ENCODE measurements at places on chromosomes 2 and 18.
A peak's percentile ranks its signal among the peaks of the same experiment; 100 is the strongest.

DNA sequence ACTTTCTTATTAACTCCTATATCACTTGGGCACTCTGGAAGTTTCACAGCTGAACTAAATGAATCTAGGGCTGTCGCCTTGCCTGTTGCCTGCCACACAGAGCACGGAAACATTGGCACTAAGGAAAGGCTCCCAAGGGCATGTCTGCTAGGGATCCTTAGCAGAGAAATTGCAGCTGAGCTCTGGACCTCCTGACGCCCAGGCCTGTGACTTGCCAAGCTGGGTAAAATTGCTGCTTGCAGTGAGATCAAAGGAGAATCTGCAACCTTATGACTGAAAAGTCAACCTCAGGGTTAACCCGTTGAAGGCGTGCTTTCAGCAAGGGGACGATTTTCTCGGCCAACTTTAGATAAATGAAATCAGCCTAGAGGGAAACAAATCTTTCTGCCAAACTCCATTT lies 189.8 kb downstream of the NCK2 start:
- no peak for DNase-seq

DNA sequence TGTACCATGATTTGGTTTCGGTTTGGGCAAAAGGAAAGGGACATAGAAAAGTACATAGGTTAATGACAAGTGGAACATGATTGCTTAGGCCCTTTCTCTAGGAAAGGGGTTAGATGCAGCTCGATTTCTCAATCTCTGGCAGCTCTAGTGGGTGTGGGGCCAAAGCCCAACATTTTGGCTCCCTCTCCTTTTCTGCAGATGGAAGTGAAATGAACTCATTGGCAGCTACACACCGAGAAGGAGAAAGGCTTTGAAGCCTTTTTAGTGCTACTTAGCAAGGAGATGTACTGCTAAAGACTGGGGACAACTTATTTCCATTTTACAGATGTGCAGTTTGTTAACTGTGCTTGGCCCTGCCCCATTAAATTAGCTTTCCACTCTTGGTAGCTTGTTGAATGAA lies 93.8 kb downstream of the LYPD6B start:
- no peak for DNase-seq

GRCh38 chr2:181995289-181995688 lies 9.6 kb downstream of the PPP1R1C start:
- DNase-seq, result no peak

GRCh38 chr18:13553449-13553848 lies 172.9 kb downstream of the FAM210A start:
- DNase-seq, result no peak

DNA sequence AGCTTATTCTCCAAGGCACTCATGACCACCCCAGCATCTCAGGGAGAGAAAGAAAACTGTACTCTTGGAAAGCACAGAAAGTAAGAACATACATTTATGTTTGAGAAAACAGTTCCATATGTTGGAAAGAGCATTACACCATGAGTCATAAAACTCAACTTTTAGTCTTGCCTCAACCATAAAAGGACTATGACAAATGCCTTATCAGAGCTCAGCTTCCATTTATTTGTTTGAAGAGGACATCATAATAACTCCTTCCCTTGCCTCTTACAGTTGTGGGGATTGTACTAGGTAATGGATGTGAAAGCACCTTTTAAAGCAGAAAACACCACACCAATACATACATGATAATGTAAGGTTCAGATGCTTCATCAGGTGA lies 370.8 kb downstream of the LNPK start:
- DNase-seq, result peak; percentile 38

DNA sequence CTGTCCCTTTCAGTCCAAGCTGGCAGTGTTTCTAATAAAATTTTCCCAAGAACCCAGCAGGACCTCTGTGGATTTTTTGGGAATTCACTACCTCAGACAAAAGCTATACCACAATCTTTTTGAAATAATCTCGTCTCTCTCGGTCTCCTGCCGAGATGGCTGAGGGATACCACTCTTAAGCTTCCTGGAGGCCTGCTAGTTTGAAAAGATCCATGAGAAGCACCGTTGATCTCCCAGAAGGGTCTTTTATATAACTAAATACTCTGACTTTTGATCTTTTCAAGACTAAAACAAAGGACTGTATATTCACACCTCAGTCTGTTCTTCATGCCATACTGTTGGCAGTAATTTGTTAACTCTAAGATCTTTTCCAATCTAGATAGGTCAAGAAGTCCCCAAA lies 141.7 kb downstream of the UPP2 start:
- DNase-seq, result no peak

DNA sequence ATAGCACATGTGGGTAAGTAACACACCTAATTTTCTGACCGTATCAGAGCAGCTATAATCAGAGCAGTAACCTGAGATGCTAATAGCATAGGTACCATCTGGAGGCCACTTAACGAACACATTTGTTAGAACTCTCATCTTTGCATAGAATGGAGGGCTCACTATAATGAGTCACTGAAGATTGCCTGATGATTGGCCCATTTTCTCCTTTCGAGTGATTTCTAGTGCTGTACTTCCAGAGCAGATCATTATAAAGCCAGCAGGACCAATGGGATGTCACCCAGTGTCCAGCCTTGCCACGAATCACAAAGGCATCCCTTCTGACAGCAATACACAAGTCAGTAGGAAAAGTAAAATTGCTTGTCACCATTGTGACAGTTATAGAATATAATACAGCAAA lies 81.7 kb upstream of the REV1 start:
- DNase-seq, result peak; percentile 35

GRCh38 chr2:229180658-229181057 lies 90.4 kb downstream of the PID1 start:
- DNase-seq, result no peak

- DNase-seq, result peak; percentile 75
These were observed 32.6 kb downstream of the MARCHF4 start for GRCh38 chr2:216339456-216340279.

DNA sequence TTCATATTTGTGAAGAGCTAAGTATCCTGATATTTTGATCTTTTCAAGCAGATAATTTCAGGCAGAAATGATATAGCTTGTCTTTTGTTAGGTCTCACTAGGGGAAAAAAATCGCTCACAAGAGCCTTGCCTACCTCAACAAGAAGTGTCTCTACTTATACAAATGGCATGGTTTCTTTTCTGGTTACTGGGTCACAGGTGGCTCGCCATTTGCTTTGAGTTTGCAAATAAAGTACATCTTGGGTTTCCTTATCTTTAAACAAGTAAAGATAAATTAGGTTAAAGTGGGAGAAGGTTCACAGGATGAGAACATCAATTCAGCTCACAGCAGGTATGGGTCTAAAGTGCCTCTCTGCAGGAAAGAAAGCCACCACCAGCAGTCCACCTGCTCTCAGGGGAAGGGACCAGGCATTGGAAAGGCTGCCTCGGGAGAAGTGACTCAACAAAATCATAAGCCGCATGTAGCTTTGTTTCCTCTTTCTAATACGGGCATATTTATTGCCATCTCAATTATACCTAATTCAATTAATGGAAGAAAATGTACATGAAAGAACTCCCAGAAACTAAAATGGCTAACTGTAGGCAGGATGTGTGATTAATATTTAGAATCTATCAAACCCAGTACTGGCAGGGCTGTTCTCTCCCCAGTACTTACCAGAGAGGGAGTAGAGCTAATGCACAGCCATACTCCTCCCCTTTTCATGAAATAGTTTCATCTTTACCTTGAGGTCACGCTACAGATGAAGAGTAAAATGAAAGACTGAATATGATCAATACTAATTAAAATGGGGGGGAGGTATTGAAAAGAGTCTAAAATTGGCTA lies 28.3 kb downstream of the CDC42EP3 start:
- no peak for DNase-seq

DNA sequence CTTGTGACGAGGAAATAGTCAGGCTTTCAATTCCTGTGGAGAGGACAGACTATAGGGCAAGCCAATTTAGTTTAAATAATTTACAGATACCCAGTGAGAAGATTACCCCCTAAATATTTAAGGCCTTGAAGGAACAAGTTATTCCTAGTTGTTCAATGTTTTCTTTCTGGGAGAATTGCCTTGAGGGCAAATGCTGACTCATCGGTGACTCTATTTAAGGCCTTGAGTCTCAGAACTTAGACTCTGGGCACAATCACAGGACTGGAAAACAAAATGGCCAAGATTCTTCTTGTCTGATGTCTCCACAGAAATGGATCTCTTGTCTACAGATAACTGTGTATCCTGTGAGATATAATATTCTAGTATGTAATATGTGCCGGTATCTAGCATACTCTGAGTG lies 467.1 kb downstream of the SUCLG1 start:
- DNase-seq, result no peak

- peak; percentile 78 for DNase-seq
These were observed 64.3 kb upstream of the CYP26B1 start for GRCh38 chr2:72211777-72212485.

DNA sequence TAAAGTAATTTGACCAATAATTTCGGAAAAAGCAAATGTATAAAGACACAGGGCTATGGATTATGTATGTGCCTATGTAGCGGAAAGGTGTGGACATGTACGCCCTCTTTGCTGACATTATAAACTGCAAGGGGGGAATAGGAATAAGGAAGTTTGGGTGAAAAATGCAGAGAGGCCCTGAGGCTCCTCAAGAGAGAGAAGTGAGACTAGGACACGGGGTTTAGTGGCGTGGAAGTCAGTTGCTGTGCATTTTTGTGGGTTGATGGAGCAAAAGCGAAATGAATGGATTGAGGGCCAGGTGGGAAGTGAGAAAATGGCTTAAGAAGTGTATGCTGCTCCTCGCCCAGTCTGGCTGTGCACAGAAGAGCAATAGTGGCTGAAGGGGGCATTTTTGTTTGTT lies 96.2 kb upstream of the B3GNT7 start:
- DNase-seq, result no peak

GRCh38 chr2:60475123-60475830 lies 78.2 kb downstream of the BCL11A start:
- DNase-seq, result no peak

DNA sequence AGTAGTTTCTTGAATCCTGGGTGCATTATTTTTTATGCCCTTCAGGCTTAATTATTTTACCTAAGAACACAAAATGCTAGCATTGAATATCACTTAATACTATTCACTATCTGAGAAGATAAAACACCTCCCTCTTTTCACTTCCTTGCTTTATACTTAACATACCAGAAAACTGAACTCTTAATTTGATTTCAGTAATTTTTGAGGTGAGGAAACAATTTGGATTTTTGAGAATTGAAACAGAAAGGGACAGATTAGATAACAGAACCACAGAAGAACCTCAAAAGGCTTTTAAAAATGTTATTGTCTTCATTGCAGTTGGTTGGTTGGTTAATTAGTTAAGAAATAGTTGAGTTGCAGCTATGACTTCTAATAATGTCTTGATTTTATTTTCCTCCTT lies 69.5 kb downstream of the GPD2 start:
- DNase-seq, result no peak

GRCh38 chr2:13858626-13859025 lies 773.9 kb upstream of the LRATD1 start:
- DNase-seq, result no peak

- peak; percentile 77 for DNase-seq
These were observed at the start of gene MERTK for GRCh38 chr2:111897924-111898702. MERTK (plus strand) TSS chr2:111898607; CDS start chr2:111898736, 129 bp downstream.

DNA sequence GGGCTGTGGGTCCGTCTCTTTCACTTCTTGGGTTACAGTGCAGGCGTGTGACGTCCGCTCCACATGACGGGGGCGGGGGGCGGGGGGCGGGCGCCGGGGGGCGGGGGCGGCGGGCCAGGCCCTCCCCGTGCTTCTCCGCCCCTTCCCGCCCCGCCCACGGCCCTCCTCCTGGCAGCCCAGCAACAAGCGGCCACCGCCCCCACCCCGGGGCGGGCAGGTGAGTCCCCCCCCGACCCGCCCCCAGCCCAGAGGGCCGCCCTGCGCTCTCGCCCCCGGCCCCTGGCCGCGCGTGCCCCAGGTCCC lies 3.6 kb downstream of the ZNF516 start:
- DNase-seq, result peak; percentile 67

GRCh38 chr2:173630425-173631126 lies 275.9 kb downstream of the CDCA7 start:
- no peak for DNase-seq

DNA sequence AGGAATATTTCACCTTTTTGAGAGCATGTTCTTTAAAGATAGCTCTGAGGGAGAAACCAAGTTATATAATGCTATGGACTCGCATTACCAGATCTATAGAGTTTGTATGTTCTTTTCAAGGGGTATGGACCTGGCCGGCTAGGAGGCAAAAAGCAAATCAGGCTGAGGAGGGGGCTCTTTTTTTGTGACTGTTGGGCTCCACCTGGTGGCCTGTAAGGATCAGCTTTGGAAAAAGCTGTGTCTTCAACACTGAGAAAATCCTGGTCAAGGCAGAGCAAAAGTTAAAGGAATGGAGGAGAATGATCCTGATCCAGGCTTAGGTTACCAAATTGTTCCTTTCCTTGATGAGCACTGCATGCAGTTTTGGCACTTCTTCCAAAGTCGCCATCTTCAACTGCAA lies 180.5 kb downstream of the DIS3L2 start:
- DNase-seq, result peak; percentile 29

- peak; percentile 72 for DNase-seq
These were observed 159.8 kb upstream of the STK17B start for GRCh38 chr2:196331143-196331542.

DNA sequence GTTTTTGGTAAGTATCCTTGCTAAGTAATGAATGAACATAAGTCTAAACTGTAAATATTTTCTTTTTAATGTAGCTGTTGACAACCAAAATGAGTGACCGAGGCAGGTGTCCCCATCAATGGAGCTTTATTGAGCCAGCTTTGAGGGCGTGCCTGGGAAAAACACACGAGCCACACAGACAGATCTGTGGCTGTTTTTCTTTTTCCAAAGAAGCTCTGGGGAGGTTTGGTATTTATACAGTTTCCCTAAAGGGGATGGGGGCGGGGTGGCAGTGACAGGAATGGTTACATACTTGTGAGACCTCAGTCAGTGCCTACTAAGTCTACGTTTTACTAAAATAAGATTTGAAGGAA lies 11.2 kb downstream of the DBI start:
- DNase-seq, result no peak

- DNase-seq, result peak; percentile 27
These were observed 30.7 kb downstream of the FBXO15 start for GRCh38 chr18:74116633-74117554.

DNA sequence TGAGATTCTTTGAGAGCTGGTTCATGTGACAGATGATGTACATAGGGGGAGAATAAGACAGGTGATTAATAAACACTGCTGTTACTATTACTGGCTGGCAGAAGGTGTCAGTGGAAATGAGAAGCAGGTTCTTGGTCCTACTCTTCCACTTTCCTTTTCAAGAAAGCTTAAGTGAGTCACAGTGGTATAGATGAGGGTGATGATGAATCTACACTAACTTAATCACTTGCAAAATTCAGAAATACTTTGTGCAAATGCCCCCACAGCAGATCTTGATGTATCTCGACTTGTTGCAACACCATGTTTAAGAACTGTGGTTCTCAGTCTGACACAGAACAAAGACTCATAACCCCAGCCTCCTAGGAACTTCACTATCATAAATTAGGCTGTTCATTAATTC lies 35.9 kb upstream of the MGAT5 start:
- DNase-seq, result no peak

GRCh38 chr2:185279999-185280398 lies 458.6 kb upstream of the FSIP2 start:
- DNase-seq, result no peak

GRCh38 chr2:179336782-179337534 lies 72.3 kb upstream of the SESTD1 start:
- DNase-seq, result peak; percentile 5

- no peak for DNase-seq
These were observed 414.7 kb upstream of the SPRED2 start for GRCh38 chr2:65846989-65847678.

GRCh38 chr2:185299867-185300266 lies 438.7 kb upstream of the FSIP2 start:
- DNase-seq, result no peak

- no peak for DNase-seq
These were observed 56.2 kb downstream of the ITSN2 start for GRCh38 chr2:24304098-24304497.

Data from Daoy (cell line).